ENCODE measurements at places on chromosomes 1 and 21. TPM values are rescaled to one million over a fixed set of nuclear protein-coding genes. Genes with fewer than 3 reads are reported as not detected.

The PTPRF gene
- total RNA-seq: 199 TPM

The KRTAP6-1 gene
- not detected for total RNA-seq

The C1orf21 gene
- total RNA-seq: 78.8 TPM

The AJAP1 gene
- 0.52 TPM for total RNA-seq

DNA sequence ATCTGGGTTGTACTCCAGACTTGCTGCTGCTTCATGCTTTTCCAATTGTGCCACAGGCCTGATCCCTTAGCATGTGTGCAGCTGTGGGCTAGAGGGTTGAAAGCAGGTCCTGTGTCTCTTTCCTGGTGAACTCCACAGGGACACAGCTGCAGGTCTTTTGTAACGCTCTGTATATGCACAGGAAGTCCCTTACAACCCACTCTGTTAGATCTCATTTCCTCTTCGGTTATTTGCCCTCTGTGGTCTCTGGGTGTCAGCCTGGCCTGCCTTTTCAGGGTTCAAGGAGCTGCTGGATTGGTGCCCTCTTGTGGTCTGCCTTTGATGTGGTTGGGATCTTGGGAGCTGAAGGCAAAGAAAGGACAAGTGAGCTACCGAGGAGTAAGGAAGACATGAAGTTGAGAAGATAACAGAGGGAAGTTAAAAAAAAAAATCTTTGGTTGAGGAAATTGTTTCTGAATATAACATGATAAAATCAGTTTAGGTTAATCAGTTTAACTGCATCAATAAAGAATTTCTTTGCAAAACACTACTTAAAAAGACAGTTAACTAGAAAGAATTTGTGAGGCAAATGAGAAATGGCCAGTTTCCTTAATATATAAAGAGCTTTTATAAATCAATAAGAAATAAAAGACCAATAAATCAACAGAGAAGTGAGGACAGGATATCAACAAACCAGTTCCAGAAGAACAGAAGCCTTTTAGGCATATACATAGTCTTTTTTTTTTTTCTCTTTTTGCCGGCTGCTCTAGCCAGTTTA is 44.1 kb downstream of the UCK2 start:
- no peaks in the 10 kb centered on the region for H3K27me3 ChIP-seq
- no peaks in the 10 kb centered on the region for H3K36me3 ChIP-seq
- DNase-seq: peak; percentile 76
- peaks cover 13% of the 10 kb centered on the region for H3K4me1 ChIP-seq
- H3K27ac ChIP-seq: peak overlapping the region; percentile 1

DNA sequence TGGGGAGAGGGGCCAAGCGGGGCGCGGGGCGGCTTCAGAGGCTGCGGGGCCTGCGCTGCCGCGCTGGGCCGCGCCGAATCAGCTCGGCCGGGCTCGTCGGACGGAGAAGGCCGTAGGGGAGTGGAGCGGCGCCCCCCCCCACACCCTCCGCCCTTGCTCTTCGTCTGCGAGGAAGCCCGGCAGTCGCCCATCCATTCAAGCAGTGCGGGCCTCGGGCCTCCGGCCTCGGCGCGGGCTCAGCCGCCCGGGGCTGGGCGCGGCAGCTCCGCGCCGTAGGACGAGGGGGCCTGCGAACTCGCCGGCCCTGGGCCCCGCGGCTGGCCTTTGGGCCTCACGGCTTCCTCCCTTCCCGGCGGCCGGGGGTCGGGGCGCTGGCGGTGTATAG is 564 bp downstream of the CTPS1 start:
- peaks cover 12% of the 10 kb centered on the region for H3K36me3 ChIP-seq
- H3K27me3 ChIP-seq: no peaks in the 10 kb centered on the region
- peaks cover 35% of the 10 kb centered on the region for H3K4me1 ChIP-seq
- peak overlapping the region; percentile 88 for H3K27ac ChIP-seq
- H3K4me3 ChIP-seq: peak overlapping the region; percentile 66
- DNase-seq: no peak

DNA sequence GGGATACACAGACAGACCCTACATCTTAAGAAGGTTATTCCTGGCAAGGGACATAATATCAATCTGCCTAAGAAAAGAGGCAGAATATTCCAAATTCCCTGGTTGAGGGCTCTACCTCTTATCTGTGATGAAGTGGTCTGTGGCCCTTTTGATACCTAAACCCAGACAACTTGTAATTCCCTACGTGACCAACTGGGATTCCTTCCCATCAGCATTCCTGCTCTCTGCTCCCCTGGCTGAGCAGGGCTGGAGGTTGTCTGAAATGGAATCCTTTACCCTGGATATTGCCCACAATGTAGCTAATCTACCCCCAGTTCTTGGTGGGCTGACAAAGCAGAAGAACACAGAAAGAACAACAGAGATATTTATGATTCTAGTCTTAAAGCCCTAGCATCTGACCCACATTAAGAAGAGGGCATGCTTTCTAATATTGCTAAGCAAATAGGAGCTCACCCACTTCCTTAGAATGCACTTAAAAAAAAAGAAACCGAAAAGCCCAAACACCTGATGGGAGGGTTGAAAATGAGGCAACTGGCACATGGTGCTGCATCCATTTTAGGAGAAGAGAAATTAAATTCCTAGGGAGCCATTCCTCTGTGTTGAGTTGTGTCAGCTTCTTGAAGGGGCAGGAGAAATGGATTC is 36.8 kb downstream of the GADD45A start:
- no peak overlapping the region for H3K4me3 ChIP-seq
- no peak overlapping the region for H3K27ac ChIP-seq
- H3K36me3 ChIP-seq: no peaks in the 10 kb centered on the region
- no peak for DNase-seq
- no peaks in the 10 kb centered on the region for H3K27me3 ChIP-seq

DNA sequence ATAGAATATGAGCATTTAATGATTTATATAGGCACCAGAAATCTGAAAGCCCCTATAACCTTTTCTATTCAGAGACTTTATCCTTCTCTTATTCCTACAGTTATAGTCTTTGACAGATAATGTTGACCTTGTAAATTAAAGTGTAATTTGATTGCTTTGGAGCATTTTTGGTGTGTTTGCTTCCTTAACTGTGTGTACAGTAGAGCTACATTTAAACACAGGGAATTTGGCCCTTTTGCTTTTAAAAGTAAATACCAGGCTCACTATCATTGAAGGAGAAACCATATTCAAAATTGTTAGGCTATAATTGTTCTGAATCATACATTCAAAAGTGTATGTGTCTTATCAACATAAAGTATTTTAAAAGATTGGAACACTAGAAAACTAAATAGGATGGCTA is 33.0 kb downstream of the STXBP3 start:
- no peaks in the 10 kb centered on the region for H3K27me3 ChIP-seq
- H3K4me1 ChIP-seq: no peaks in the 10 kb centered on the region

- H3K4me1 ChIP-seq: no peaks in the 10 kb centered on the region
- no peak overlapping the region for H3K27ac ChIP-seq
- DNase-seq: no peak
- peaks cover 3% of the 10 kb centered on the region for H3K36me3 ChIP-seq
- no peak overlapping the region for H3K4me3 ChIP-seq
Observed at GRCh38 chr21:14995695-14996490, 68.9 kb downstream of the NRIP1 start.

- H3K36me3 ChIP-seq: peaks cover 24% of the 10 kb centered on the region
- H3K27ac ChIP-seq: no peak overlapping the region
- H3K27me3 ChIP-seq: no peaks in the 10 kb centered on the region
Observed at GRCh38 chr1:154994269-154994587, 842 bp downstream of the LENEP start.

- H3K27ac ChIP-seq: no peak overlapping the region
- DNase-seq: no peak
- no peak overlapping the region for H3K4me3 ChIP-seq
- H3K27me3 ChIP-seq: no peaks in the 10 kb centered on the region
Observed at GRCh38 chr1:41658431-41659158, 174.1 kb upstream of the EDN2 start.

GRCh38 chr21:31559368-31560119 is 99.9 kb upstream of the SOD1 start:
- peak; percentile 88 for DNase-seq
- no peaks in the 10 kb centered on the region for H3K36me3 ChIP-seq
- H3K27me3 ChIP-seq: peaks cover 43% of the 10 kb centered on the region
- peaks cover 14% of the 10 kb centered on the region for H3K4me1 ChIP-seq
- no peak overlapping the region for H3K27ac ChIP-seq

DNA sequence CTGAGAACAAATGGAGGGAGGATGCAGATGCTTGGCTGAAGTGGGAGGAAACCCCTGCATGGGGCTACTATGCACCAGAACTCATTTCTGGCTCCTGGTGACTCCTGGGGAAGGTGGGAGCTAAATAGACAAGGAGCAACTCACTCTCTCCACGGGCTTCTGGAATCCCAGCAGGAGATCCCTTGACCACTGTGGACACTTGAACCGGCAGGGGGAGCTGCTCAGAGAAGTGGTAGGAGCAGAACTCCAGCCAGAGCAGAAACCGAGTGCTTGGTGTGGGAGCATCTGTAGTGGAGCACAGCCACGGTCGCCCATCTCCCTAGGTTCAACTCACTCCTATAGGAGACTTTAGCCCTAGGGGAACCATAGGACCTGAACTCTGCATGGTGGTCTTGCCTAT is 205.6 kb upstream of the GJB5 start:
- no peaks in the 10 kb centered on the region for H3K36me3 ChIP-seq
- H3K4me1 ChIP-seq: no peaks in the 10 kb centered on the region
- no peak for DNase-seq
- peaks cover 4% of the 10 kb centered on the region for H3K27me3 ChIP-seq
- H3K27ac ChIP-seq: no peak overlapping the region
- H3K4me3 ChIP-seq: no peak overlapping the region

- H3K4me1 ChIP-seq: peaks cover 5% of the 10 kb centered on the region
- no peaks in the 10 kb centered on the region for H3K36me3 ChIP-seq
- H3K4me3 ChIP-seq: no peak overlapping the region
- peaks cover 19% of the 10 kb centered on the region for H3K27me3 ChIP-seq
- no peak overlapping the region for H3K27ac ChIP-seq
- DNase-seq: no peak
Observed at GRCh38 chr1:166977951-166978350, 2.6 kb upstream of the ILDR2 start.

GRCh38 chr1:207798847-207799246 is 47.0 kb downstream of the CD46 start:
- no peaks in the 10 kb centered on the region for H3K27me3 ChIP-seq
- peaks cover 25% of the 10 kb centered on the region for H3K4me1 ChIP-seq
- H3K27ac ChIP-seq: no peak overlapping the region
- H3K4me3 ChIP-seq: no peak overlapping the region
- H3K36me3 ChIP-seq: peaks cover 65% of the 10 kb centered on the region

GRCh38 chr1:210641582-210641981 is 312.9 kb downstream of the HHAT start:
- DNase-seq: no peak
- no peaks in the 10 kb centered on the region for H3K36me3 ChIP-seq
- H3K27me3 ChIP-seq: no peaks in the 10 kb centered on the region

- H3K27ac ChIP-seq: peak overlapping the region; percentile 85
- no peaks in the 10 kb centered on the region for H3K36me3 ChIP-seq
- DNase-seq: peak; percentile 83
- peak overlapping the region; percentile 65 for H3K4me3 ChIP-seq
- H3K27me3 ChIP-seq: no peaks in the 10 kb centered on the region
Observed at GRCh38 chr1:9128166-9128519, 759 bp downstream of the GPR157 start.

DNA sequence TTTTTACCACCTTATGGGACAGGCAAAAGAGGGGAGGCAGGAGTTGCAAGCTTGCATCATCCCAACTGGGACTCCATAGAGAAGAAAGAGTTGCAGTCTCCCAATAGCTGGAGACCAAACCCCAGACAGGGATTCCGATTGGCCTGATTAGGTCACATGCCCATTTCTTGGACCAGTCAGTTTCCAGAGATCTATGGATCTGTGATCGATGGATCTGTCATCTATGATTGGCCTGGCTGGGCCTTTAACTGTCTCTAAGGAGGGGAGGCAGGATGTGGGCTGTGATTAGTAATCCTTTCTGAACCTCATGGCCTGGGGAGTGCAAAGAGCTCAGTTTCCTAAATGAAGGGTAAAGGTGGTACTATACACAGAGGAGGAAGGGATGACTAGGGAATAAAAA is 252.1 kb downstream of the MATN1 start:
- H3K36me3 ChIP-seq: no peaks in the 10 kb centered on the region
- H3K27me3 ChIP-seq: no peaks in the 10 kb centered on the region
- no peak for DNase-seq
- no peak overlapping the region for H3K27ac ChIP-seq
- H3K4me3 ChIP-seq: no peak overlapping the region

GRCh38 chr1:77498918-77499317 is 183.5 kb downstream of the ZZZ3 start:
- H3K27ac ChIP-seq: no peak overlapping the region
- H3K4me1 ChIP-seq: no peaks in the 10 kb centered on the region
- no peak overlapping the region for H3K4me3 ChIP-seq
- DNase-seq: no peak
- peaks cover 7% of the 10 kb centered on the region for H3K27me3 ChIP-seq

GRCh38 chr1:84855168-84855567 is 37.8 kb downstream of the LPAR3 start:
- H3K27ac ChIP-seq: no peak overlapping the region
- no peak for DNase-seq

DNA sequence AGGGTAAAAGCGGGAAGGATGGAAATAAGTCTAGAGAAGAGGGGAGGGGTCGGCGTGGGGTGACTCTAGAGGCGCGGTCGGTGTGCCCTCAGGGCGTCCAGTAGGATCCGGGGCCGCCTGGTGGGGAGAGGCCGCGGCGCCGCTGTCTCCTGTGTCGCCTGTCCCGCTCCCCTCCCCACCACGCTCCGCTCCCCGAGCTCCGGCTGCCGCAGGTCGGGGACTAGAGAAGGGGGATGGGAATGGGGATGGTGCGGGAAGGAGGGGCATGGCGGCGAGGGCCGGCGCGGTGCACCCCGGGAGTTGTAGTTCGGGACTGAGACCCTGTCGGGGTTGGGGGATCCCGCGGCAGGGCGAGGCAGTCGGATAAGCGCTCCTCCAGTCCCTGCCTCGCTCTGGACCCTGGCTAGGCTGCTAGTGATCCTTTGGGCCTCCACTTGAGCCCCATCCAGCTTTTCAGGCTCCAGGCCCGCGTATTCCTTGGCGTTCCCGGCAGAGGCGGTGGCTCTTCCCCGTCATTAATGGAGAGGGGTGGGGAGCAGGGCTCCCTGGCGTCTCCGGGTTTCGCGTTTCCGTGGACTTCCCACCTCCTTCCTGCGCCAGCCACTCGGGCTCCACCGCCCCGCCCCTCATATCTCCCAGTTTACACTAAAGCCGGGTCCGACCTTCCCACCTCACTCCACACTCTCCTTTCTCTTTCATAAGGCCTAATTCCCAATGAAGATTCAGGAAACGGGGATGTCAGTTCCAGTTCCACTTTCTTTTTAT is at the start of gene ENTREP3:
Gene ENTREP3 (minus strand): TSS at position 241 of the 765 bp plus-strand sequence. CDS start 606 bp downstream, outside the sequence.
- H3K27ac ChIP-seq: peak within 1 kb of the TSS; percentile 95
- peak; percentile 94 for DNase-seq

DNA sequence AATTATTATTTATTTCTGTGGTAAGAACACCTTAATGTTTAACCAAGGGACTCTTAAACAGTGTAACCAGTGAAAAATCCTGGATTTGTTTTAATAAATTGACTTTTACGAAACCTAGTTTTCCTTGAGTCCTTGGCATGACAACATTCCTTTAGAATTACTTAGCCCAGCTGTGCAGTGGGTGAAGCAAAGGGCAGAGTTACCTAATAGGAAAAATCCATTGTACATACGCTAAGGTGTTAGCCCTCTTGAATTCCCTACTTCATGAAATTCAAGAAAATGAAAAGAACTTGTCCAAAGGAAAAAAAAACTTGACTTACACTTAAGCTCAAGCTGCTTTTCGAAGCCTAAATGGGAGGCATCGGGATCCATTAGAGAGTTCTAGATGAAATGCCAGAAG is 852.0 kb upstream of the ADAMTS5 start:
- H3K36me3 ChIP-seq: no peaks in the 10 kb centered on the region
- DNase-seq: no peak
- no peaks in the 10 kb centered on the region for H3K27me3 ChIP-seq
- no peaks in the 10 kb centered on the region for H3K4me1 ChIP-seq
- peak overlapping the region; percentile 73 for H3K27ac ChIP-seq
- H3K4me3 ChIP-seq: no peak overlapping the region

- H3K27me3 ChIP-seq: no peaks in the 10 kb centered on the region
- H3K4me3 ChIP-seq: no peak overlapping the region
- no peak for DNase-seq
- no peak overlapping the region for H3K27ac ChIP-seq
- peaks cover 10% of the 10 kb centered on the region for H3K4me1 ChIP-seq
Observed at GRCh38 chr1:110086961-110087360, 16.5 kb upstream of the ALX3 start.

All from upper lobe of right lung (tissue), 1 donor.